ENCODE measurements at places on chromosomes 11 and 22.

- DNase-seq = no peak
Observed at GRCh38 chr11:44680982-44681597, 45.7 kb upstream of the TSPAN18 start.

DNA sequence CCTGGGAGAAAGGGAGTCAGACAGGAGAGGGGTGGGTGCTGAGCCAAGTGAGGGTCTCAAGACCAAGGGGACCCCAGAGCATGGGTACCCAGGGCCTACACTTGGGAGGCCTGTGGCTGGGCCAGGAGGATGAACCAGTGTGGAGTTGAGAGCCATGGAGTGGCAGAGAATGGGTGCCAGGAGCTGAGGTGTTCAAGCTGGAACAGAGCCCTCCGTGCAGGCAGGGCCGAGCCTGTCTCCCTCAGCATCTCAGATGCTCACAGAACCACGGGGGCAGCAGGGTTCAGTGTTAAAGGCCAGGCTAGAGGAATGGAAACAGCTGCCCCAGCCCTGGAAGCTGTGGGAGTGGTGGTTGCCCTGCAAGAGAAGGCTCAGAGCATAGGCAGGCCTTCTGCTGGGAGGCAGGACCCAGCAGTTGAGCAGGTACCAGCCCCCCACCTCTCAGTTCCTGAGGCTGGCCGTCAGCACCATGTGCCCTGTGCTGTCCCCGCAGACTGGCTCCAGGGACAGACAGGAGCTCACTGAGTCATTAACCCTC lies 32.3 kb downstream of the RSPH14 start:
- no peak for DNase-seq

DNA sequence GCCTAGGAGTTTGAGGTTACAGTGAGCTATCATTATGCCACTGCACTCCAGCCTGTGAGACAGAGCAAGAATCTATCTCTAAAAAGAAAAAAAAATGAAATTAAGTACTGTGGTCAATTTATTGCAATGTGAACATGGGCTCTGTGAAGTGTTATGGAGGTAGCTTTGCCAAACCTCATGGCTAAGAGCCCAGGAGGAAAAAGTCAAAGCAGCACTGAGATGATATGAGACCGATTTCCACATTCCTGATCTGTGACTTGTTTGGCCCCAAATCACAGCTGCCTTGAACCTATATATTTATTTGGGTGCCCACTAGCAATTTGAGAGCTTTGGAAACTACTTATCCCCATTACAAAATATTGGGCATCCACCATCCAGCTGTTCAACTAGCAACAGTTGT lies 29.8 kb upstream of the TMEM135 start:
- DNase-seq = no peak

GRCh38 chr11:19466314-19466713 lies 225.6 kb upstream of the E2F8 start:
- DNase-seq = no peak

DNA sequence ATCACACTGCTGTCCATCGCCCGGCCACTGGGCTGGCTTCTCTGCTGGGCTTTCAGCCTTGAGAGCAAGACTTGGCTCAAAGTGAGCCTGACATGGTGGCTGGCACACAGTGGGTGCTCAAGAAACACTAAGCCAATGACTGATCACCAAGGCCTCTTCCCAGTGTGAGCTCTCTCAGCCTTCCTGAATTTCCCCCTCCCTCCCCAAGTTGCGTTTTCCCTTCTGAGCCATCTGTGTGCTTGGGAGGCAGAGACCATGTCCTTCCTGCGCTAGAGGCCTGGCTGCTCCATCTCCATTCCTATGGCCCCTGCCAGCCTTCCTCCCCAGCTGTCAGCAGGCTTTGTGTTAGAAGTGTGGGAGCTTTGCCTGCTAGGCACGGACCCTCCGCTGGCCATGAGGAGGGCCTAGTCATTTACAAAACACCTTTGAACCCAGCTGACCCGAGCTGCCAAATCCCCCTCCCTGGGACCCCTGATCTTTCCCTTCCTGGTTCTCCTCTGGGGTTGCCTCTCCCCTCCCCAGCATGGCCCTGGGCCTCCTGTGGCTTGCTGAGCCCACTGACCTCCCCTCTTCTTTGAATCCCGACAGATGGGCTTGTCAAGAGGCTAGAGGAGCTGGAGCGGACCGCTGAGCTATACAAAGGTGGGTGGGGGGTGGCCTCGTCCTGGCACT lies 13.2 kb downstream of the PICK1 start:
- DNase-seq = no peak

DNA sequence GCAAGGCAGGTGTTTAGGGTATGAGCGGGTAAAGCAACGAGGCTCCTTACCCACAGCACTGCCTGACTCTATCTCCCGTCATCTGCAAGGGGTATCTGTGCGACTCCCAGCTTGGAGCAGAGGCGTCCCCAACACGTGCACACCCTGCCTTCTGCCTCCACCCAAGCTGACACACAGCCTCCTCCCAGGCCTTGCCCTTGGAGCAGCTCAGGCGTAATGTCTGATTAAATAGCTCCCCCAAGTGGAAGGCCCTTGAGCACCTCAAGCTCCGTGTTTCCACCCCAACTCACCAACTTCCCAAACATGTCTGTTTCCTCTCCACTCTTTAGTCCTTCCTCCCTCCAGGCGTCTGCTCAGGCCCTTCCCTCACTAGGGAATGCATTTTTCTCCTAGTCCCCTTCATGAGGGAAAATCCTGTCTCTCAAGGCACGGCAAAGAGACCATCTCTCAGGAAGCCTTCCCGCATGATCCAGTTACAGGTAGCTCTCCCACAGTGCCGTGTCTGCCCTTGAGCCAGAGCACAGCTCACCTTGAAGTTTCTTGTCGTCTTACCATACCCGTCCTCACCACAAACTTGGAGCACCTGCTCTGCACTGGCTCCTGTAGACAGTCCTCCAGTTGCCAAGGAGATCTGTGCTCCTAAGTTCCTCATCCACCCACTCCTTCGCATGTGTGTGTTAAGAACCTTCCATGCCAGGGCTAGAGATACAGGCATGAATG lies 15.8 kb downstream of the CYB5R2 start:
- peak; percentile 40 for DNase-seq

DNA sequence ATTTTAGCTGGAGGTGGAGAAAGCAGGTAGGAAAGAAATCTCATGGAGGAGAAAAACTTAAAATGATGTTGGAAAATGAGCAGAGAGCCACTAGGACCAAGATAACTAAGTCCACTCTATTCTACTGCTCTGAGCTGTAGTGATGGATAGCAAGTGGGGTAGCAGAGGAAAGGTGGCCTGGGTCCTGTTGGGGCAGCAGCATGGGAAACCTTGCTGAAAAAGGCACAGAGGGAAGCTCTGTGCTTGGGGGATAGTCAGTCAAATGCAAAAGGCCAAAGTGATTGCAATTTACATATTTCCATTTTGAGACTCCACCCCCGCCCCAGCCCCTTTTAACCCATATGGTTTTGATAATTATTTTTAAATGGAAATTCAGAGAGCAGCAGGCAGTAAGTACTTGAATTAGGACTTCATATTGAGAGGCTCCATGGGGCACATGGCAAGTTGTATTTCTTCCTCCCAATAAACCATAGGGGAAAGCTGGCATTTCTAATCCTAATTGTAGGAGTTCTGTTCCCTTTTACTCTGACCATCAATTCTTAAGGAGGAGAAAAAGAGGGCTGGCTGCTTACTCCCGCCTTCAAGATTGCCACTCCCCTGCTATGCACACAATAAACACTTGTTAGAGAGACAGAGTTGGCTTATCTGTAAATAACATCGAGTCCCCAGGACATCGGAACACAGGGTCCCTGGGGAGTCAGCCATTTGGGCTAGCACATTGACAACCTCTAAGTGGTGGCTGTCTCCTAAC lies 1341.5 kb upstream of the TENM4 start:
- no peak for DNase-seq

DNA sequence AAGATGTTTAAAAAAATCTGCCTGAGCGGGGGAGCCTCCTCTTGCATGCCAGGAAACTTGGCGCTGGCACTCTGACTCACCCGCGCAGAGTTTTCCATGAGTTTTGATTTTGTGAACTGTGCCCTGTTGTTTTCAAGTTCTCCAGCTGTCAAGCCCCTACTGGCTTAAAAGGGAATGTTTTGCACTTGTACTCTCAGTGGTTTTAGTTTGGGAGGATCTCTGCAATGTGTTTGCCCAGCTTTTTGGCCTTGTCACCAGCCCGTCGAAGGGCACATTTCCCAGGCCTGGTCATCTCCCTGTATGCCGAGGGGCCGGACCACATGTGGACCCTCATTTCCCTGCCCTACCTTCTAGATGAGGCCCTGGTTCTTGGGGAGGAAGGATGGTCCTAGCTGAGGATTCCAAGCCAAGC lies 12.2 kb downstream of the MRGPRF start:
- peak; percentile 84 for DNase-seq

- DNase-seq = no peak
Observed at GRCh38 chr22:23816156-23816976, 22.4 kb downstream of the DERL3 start.

GRCh38 chr11:45959851-45960250 lies 37.4 kb downstream of the LARGE2 start:
- DNase-seq = no peak

GRCh38 chr11:66495401-66495854 lies 15.0 kb upstream of the BBS1 start:
- DNase-seq = peak; percentile 75

- no peak for DNase-seq
Observed at GRCh38 chr11:94127638-94128037, 1.0 kb upstream of the PANX1 start.

GRCh38 chr22:24523873-24524272 lies 28.7 kb downstream of the UPB1 start:
- no peak for DNase-seq

DNA sequence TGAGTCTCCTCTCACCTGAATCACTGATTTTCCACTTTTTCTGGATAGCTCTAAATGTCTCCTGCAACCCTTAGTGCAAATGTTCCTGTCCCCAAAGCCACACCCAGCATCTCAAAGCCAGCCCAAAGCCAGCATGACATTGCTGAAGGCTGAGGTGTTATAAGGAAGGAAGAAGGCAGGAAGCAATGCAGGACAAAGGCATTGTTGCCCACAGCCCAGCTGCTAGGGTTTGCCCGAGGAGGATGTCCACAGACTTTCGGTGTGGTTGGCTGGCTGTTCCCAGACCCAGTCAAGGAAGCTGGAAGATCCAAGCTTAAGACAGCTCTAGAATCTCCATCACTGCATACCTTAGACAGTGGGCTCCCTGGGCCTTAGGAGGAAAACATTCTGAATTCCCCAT lies 23.5 kb downstream of the CHST1 start:
- no peak for DNase-seq

- DNase-seq = no peak
Observed at GRCh38 chr22:47878460-47878859, 1116.0 kb downstream of the TBC1D22A start.

DNA sequence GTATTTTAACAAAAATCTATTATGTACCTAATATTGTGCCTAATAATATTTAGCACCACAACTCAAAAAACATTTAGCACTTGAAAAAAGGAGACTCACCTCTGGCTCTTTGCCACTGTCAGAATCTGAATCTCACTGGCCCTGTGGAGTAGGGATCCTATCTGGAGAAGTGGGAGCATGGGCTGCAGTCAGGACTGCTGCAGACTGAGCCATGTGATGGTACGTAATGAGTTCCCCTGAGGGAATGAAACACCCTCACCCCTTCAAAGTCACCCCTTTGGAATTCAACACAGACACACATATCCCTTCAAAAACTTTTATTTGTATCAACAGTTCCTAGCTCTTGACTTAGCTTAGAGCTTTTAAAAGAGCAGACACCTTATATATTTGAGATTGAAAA lies 6.5 kb downstream of the PTPMT1 start:
- DNase-seq = no peak

DNA sequence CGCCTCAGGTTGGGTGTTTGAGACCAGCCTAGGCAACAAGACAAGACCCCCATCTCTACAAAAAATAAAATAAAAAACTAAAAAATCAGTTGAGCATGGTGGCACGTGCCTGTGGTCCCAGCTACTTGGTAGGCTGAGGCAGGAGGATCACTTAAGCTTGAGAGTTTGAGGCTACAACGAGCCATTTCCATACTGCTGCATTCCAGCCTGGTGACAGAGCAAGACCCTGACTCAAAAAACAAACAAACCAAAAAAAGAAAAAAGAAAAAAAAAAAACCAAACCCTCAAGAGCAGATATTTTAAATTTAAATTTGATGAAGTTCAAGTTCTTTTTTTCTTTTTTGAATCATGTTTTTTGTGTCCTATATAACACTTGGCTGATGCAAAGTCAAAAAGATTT lies 7.2 kb upstream of the CCDC83 start:
- no peak for DNase-seq

- no peak for DNase-seq
Observed at GRCh38 chr11:61157743-61158142, 3.5 kb downstream of the VPS37C start.

GRCh38 chr11:72657411-72658100 lies 16.7 kb downstream of the PDE2A start:
- DNase-seq = no peak
